ENCODE measurements at places on chromosomes 3 and 15.

DNA sequence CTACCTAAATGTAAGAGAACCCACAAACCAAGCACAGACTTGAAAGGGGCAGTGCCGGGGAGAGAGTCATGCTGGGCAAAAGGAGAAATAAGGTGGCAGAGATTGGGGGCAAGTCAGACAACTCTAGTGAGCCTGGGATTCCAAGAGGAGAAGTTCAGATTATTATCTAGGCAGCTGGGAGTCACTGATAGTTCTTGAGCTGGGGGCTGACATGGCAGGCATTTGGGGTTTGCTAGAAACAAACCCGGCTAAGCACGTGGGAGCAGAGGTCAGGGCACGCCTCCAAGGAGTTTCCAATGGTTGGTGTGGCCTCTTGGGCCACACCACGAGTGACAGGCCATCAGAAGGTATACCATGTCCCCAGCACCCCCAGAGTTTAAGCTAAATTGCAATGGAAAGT is 27.6 kb downstream of the SLC6A6 start:
- DNase-seq, result no peak

GRCh38 chr15:78167227-78167888 is 18.2 kb downstream of the IDH3A start:
- DNase-seq, result no peak

DNA sequence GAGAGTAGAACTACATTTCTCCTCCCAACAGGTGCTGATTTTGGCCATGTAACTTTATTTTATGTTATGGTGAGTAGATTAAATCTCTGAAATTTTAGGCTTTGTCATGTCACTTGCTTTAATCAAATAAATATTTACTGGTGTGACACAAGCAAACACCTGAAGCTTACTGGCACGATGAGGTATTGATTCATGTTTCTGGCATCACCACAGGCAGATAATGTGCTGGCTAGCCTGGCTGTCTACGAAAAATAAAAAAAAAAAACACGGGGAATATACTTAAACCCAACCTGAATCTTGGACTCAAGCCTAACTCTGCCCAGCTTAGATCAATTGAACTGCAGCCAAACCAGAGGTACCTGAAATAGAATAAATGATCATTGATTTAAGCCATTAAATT is 65.6 kb upstream of the CADM2 start:
- no peak for DNase-seq

GRCh38 chr15:40513609-40514008 is 42.8 kb downstream of the CHST14 start:
- DNase-seq, result no peak

DNA sequence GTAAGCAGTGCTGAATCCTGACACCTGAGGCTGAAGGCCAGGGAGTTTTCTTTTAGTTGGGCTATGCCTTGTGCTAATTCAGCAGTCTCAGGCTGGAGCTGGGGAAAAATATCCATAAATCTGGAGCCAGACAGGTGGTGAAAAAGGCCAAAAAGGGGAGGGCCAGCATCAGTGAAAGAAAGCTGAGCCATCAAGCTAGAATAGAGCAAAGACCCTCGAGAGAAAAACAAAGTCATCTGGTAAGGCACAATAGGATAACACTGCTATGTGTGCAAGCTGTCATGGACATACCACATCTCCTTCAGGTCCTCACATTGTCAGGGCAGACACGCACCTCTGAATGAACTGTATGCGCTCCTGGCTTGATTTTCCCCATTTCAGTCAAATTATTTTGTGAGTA is 687.9 kb downstream of the SQOR start:
- no peak for DNase-seq

GRCh38 chr3:158801201-158801600 is 653 bp upstream of the MFSD1 start:
- no peak for DNase-seq

DNA sequence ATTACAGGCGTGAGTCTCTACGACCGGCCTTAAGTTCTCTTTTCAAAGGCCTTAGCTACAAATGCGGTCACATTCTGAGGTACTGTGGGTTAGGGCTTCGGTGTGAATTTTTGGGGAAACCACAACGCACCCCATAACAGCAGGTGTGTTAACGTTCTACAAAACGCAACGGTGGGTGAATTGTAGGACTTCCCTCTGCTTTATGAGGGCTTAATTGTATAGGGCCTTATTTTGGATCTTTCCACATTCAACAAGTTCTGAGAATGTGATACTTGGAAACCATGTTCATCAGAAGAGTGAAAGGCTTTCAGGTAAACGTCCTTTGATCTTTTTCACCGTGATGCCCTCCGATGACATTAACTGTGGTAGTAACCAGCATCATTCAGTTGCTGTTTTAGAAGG is 998.6 kb upstream of the CFAP20DC start:
- DNase-seq, result no peak

Measured in HEK293T (cell line).